ENCODE measurements at places on chromosomes 5 and 9.
A peak's percentile ranks its signal among the peaks of the same experiment; 100 is the strongest.

GRCh38 chr9:105647595-105648349, 14.5 kb upstream of the TAL2 start:
- no peak for DNase-seq

- DNase-seq, result peak; percentile 96
Measured at GRCh38 chr9:129776938-129777768, 24.3 kb upstream of the PTGES start.

DNA sequence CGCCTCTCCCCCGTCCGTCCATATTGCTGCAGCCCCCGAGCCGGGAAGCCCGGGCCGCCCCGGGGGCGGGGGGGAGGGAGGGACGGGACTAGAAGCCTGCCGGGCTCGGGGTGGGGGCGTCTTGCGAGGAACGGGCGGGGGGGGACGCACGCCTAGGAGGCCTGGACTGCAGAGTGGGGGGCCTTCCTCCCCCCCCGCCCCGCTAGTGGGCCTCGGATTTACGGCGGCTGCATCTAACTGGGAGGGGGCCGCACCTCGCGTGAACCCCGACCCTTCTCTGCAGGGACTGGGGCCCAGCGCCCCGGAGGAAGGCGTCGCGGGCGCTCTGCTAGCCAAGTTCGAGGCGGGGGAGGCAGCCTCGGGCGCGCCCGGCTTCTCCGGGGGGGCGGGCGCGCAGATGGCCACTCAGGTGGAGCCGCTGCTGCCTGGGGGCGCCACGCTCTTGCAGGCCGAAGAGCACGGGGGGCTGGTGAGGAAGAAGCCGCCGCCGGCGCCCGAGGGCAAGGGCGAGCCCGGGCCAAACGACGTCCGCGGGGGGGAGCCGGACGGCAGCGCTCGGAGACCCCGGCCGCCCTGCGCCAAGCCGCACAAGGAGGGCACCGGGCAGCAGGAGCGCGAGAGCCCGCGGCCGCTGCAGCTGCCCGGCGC, at the start of gene LARP1:
Gene LARP1 (plus strand): TSS at position 17 of the 648 bp plus-strand sequence. CDS start 381 bp downstream, at position 398.
- no peak for DNase-seq

DNA sequence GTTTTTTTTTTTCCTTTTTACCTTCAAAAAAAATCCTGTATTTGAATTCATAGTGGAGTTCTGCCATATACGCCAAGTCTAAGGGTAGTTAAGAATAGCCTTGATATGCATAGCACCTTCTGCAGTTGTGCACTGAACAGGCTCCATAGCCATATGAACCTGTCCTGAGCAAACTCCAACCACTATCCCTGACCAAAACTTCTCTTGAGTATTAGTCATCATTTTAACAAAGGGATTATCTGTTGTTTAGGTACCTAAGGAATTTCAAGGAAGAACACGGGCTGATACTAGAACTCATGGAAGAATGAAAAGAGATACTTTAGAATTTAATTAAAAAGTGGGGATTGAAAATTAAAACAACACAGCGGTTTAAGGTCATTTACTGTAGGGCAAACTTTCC, 1.9 kb upstream of the FBXO38 start:
- no peak for DNase-seq

DNA sequence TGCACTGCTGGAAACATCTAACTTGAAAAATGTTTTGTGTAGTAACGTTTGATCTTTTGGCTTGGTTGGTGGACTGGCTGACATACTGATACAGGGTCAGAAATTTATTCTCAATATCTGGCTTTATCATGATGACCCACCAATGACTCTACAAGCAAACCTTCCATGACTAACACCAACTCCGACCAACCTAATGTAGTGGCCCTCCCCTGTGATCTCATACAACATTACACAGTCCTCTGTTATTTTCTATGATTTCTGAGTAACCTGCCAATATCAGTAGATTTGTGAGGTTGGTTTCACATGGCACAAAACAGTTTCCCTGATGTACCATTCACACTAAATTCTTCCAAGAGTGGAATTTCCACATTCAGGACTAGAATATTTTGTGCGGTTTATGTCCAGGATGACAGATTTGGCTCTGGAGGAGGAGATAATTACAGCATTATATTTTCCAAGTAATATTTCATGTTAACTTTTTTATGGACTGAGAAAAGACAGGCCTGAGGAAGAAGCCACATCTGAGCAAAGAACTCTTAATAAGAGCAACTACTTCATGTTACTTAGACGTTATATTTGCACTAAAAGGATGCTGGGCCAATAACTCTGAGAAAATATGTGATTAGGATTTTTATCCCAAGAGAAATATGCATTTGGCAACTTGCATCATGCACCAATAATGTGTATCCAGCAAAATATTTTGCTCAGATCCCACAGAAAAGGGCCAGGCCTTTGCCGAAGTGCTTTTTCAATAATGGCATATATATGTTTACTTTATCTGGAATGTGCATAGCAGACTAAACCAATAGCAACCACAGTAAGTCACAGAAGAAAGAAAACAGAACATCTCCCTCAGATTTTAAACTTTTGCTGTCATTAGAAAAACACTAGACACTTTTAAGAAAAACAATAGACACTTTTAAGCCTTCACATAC, 273.4 kb downstream of the KCNN2 start:
- no peak for DNase-seq

- no peak for DNase-seq
Measured at GRCh38 chr9:21443849-21444625, 3.8 kb downstream of the IFNA1 start.

- no peak for DNase-seq
Measured at GRCh38 chr9:21383627-21384026, 1.6 kb downstream of the IFNA2 start.

- no peak for DNase-seq
Measured at GRCh38 chr9:126778141-126778540, 26.7 kb upstream of the ZBTB43 start.

GRCh38 chr5:88426441-88426840, 157.8 kb upstream of the TMEM161B start:
- no peak for DNase-seq

- no peak for DNase-seq
Measured at GRCh38 chr9:3692606-3693005, 166.8 kb upstream of the RFX3 start.

- no peak for DNase-seq
Measured at GRCh38 chr5:136314302-136314701, 51.0 kb downstream of the TRPC7 start.

DNA sequence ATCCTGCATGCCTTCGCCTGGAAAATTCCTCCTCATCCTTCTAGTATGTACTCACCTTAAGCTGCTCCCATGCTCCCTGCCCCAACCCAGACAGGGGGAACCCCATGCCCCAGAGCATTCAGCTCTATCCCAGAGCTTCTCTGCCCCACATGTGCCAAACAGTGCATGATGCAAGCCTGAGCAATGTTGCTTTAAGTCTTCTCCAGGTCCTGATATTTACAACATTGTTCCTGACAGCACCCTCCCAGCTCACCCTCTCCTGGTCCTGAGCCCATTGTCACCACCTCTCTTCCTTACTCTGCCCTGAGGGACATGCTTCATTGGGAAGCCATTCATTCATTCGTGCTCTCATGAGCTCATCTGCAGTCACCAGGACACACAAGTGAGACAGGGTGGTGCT, 23.4 kb upstream of the BARX1 start:
- DNase-seq, result no peak

GRCh38 chr5:163978897-163979296, 473.5 kb downstream of the MAT2B start:
- no peak for DNase-seq

DNA sequence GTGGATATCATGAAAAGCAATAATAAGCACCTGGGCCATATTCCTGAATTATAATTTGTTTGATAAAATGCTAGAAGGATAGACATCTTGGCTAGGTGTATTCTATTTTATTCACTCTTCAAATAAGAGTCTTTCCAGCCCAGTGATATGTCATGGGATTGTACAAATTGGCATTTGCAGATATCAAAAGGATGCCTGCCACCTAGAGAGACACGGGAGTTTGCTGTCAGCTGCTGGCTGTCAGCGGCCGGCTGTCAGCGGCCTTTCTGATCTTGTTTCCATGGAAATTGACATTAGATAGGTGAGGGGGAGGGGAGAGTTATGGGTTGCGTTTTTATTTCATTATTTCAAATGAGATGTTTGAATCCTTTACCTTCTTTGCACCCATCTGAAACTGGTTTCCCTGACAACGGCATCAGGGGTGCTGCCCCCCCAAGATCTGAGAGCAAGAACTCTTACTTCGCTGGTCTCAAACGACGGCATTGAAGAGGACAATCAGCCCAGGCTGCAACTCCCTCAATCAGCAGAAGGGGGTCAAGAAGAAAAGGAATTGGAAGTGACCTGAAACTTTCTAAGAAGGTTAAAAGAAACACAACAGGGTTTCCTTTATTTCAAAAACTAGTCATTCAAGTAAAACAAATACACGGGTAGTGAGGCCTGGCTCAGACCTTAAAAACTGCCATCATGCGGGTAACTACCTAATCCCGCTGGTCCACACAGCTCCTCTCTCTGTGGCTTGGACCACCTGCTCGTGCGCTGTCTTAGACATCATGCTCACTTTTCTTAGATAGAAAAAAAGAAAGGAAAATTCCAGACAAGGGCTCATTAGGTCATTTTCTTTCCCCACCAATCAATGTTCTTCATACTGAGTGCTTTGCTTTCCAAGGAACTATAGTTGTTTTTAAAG, 115.7 kb downstream of the TLE1 start:
- DNase-seq, result no peak

DNA sequence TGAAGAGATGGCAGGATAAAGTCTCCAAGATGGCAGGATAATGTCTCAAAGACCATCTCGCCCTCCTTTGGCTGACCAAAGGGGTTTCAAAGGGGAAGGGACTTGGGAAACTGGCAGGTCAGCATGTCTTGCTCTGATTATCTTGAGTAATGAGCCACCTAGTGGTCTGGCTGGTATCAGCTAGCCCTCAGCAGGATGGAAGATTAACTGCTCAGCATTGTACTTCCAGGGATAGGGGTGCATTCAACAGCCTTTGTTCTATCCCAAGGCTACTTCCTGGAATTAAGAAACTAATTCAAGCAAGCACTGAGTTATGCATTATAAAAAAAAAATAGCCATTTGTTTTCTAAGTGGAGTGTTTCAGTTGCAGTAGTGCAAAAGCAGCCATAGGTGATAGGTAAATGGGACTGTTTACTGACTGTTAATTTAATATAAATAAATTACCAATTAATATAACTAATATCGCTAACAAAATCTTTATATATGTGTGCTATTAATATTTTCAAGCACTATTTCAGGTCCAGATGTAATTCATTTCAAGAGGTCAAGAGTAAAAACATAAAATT, 555.5 kb downstream of the CDH9 start:
- DNase-seq, result peak; percentile 41

- DNase-seq, result no peak
Measured at GRCh38 chr5:151931260-151931659, 6.6 kb upstream of the GLRA1 start.

Measured in SW 1271 (cell line).